ENCODE measurements at places on chromosomes 6 and 20.

DNA sequence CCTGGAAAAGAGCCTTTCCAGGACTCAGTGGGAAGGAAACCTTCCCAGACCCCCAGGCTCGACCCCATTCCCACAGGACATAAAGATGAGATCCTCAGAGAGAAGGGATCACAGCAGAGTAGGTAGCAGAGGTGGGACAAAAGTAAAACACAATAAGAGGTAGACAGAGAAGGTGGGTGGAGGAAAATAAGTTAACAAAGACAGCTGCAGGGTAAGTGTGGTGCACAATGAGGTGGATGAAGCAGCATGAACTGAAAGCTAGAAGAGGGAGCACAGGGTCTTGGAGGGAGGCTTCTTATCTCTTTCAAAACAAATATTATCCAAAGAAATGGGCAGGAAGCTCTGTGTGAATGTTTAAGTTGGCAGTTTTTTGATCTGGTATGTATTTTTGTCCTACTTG lies 14.0 kb upstream of the MAP7 start:
- no peak for DNase-seq

DNA sequence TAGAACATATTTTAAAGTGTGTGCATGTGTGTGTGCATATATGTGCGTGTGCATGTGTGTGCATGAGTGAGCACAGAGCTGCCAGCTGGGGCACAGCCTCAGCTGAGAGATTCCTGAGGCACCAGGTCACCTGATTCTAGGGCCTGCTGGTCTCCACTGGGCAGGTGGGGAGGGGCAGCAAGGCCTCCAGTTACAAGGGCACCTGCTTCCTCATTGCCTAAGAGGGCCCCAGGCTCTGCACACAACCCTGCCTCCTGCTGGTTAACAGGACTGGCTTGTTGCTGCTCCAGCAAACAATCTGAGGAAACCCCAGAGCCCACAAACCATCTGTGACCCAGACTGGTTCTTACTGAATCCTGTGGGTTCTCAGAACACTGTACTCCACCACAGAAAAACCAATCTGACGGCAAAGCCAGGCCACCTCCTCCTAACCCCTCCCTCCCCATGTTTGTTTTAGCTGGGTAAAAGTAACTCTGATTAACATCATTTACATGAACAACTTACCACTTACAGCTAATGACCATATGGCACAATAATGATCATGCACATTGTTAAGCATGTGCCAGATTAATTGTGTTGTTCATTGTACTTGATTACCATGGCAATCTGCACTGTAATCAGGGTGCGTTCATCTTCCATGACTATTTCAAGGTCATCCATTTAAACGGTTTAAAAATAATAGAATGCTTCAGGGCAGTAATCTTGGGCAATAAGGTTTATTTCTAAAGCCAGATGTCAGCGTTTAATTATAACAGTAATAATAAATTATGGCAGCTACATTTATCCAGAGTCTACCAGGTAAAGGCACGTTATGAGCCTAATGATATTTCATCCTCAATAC lies 23.1 kb upstream of the UBE2J1 start:
- peak; percentile 90 for DNase-seq

DNA sequence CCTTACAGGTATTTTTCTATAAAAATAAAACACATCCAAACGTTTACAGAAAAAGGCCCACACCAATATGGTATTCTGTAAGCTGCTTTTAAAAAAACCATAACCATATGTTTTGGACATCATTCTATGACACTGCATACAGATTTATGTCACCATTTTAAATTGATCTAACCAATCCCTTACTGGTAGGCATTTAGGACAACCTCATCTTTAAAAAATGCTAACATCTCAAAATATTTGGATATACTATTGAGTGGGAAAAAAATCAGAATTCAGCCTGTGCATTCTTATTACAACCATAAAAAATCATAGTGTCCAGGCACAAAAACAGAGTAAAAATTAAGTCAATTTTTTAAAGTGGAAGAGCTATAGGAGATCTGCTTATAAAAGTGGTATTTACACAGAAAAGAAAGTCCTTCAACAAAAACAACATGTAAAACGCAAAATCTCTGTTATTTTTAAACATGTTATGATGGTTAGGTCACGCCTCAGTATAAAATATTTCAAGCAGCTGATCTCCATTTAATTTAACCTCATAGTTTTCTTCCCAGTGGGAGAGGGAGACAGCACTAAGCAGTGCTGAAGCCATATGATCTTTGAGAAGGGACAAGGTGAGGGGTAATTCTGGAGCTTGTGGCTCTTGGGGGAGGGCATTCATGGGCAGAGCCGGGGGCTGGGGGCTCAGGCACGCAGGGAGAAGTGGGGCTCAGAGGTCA lies 21.2 kb downstream of the TRAM2 start:
- no peak for DNase-seq

DNA sequence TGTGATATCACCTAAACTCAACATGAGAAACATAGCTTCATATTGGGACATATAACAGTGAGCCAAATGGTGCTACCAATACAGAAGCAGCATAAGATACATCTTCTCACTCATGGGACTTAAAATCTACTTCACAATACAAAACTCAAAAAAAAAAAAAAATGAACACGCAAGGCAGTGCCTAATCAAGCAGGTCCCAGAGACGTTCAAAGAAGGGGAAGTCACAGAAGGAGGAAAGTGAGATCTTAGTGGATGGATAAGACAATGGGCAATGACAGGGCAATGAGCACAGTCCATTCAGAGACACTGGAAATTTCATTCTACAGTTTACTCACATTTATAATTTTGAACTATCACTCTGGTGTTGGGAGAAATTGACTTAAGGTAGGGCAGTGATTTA lies 88.3 kb downstream of the FAM50B start:
- no peak for DNase-seq

GRCh38 chr20:49187330-49187850 lies 744 bp downstream of the STAU1 start:
- DNase-seq = no peak

GRCh38 chr20:49501917-49502316 lies 19.4 kb upstream of the KCNB1 start:
- DNase-seq = no peak

All from kidney (tissue), 22 donors.